HEK293T (cell line): ENCODE measurements at places on chromosomes 7 and 10.

GRCh38 chr7:12281038-12281437 lies 69.9 kb downstream of the TMEM106B start:
- no peak for DNase-seq

GRCh38 chr7:148367731-148368475 lies 222.7 kb upstream of the C7orf33 start:
- DNase-seq: no peak

GRCh38 chr10:71444284-71445054 lies 47.7 kb downstream of the CDH23 start:
- DNase-seq: no peak

GRCh38 chr7:28065308-28065707 lies 115.3 kb downstream of the JAZF1 start:
- no peak for DNase-seq

GRCh38 chr7:87411186-87411585 lies 64.3 kb downstream of the ABCB4 start:
- DNase-seq: no peak

DNA sequence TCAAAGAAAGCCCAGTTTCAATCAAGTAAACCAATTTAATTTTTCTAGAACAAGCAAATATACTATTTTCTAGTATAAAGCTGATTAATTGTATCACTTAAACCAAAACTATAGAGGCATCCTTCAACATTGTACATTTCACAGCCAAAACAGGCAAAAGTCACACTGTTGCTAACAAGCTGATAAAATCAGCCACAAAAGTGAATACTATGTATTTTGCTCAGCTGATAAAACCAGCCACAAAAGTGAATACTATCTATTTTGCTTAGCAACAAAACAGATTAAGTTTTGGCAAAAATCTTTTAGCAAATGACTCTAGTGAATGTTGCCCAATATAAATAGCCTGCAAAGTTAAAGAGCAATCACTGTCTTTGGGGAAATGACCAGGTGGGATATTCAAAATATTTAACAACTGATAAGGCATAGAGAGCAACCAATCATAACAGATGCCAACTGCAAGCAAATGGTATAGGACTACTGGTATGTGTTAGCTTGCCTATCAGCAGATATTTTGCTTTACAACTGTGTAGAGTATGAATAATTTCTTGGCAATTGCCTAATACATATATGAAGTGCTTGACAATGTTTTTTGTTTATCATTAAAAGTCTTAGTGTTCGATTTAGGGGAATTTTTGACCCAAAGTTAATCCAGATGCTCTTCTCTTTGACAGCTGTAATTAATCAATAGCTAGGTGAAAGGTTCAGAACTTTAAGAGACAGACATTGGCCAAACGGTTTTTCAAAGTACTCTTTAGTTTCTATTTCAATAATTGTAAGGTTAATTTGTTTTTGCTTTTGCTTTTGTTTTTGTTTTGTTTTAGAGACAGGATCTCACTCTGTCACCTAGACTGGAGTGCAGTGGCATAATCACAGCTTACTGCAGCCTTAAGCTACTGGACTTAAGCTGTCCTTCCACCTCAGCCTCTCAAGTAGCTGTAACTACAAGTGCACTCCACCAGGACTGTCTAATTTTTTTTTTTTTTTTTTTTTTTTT lies 44.4 kb upstream of the SP4 start:
- DNase-seq: no peak

- DNase-seq: no peak
Measured at GRCh38 chr10:1078668-1079067, 22.5 kb downstream of the WDR37 start.

GRCh38 chr10:69315610-69316312 lies 37.5 kb downstream of the HK1 start:
- no peak for DNase-seq
